ENCODE measurements at places on chromosomes 13 and 19.
A peak's percentile ranks its signal among the peaks of the same experiment; 100 is the strongest.

- no peak for DNase-seq
These were observed 3.8 kb downstream of the MZF1 start for GRCh38 chr19:58569191-58569942.

DNA sequence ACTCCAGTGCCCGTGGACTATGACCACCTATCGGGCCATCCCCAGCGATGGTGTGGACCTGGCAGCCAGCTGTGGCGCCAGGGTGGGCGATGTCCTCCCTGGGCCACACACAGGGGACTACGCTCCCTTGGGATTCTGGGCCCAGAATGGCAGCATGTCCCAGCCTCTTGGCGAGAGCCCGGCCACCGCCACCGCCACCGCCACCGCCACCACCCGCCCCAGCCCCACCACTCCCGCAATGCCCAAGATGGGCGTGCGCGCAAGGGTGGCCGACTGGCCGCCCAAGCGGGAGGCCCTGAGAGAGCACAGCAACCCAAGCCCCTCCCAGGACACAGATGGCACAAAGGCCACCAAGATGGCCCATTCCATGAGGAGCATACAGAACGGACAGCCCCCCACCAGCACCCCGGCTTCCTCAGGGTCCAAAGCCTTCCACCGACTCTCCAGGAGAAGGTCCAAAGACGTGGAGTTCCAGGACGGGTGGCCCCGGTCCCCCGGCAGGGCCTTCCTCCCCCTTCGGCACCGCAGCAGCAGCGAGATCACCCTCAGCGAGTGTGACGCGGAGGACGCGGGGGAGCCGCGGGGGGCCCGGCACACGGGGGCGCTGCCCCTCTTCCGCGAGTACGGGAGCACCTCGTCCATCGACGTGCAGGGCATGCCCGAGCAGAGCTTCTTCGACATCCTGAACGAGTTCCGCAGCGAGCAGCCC lies 142.3 kb downstream of the DPF1 start:
- DNase-seq: no peak

DNA sequence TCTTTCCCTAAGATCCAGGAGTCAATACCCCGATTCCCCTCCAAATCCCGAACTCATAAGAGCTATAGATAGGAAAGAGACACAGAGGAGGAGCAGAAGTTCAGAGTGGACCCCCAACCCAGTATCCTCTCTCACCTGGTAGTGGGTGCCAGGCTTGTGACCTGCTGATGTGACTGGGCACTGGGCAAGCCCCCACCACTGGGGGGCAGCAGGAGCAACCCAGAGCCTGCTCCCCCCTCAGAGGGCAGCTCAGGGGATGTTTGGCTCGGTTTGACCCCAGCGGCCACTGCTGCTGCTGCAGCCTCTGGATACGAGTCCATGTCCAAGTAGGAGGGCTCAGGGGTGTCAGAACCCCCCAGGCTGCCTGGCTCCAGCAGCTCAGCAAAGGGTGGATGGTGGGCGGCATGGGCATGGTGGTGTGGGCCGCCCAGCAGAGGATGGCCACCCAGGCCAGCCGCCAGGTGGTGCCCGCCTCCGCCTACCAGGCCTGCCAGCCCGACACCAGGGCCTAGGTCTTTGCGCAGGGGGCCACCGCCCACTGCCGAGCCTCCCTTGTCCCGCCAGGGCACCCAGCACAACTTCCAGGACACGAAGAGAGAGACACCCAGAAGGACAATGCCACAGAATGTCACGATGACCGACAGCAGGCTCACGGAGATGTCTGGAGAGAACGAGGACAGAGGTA lies 7.4 kb downstream of the SYT3 start:
- DNase-seq: no peak

DNA sequence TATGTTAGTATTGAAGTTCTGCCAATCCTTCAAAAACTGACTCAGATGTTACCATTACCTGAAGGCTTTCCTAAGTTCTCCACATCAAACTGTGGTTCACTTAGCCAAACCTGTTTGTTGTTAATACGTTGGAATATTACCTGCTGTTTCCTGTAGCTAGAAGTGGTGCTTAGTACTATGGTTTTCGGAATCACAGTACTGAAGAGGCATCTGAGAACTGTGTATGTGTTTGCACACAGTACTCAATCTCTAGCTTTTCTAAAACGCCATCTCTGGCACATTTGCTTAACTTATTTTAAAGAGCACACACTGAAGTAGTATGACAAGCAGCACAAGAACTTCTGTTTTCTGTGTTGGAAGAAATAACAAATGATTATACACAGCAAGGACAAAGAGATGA lies 248.2 kb downstream of the SHISA2 start:
- peak; percentile 27 for DNase-seq

- no peak for DNase-seq
These were observed 691.1 kb downstream of the UQCRFS1 start for GRCh38 chr19:28521614-28522544.

GRCh38 chr19:23522431-23522830 lies 127.2 kb upstream of the ZNF91 start:
- DNase-seq: no peak

GRCh38 chr13:38670627-38671026 lies 16.2 kb upstream of the FREM2 start:
- no peak for DNase-seq

DNA sequence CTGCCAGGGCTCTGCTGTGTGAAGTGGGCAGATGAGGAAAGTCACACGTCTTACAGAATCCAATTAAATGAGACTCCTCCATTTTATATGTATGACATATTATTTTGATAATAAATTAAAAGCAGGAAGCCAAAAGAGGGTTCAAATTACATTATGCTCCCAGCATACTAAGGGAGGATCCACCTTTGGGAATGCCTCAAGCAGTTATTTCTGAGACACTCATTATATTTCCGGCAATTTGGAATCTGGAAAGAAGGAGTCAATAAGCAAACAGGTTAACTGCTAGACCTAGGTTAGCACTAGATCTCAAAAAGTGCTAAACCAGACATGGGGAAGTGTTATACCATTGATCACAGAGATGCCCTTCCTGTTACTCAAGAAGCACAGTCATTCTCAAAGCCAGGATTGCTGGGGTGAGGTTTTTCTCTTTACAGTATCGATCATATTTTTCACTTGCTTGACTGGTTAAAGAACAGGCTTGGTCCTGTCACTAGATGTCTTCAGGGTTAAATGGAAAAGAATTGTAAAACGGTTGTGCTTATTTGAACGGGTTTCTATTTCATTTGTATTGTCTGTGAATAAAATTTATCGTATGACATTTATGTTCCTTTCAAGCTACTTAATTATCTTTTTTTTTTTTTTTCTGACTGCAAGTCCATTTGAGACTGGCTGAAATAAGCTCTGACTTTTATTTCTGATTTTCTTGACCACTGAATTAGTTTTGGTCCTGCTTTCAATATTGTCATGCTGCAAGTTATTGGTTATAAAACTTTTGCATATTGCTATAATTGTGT lies 523.2 kb downstream of the KLF12 start:
- no peak for DNase-seq

DNA sequence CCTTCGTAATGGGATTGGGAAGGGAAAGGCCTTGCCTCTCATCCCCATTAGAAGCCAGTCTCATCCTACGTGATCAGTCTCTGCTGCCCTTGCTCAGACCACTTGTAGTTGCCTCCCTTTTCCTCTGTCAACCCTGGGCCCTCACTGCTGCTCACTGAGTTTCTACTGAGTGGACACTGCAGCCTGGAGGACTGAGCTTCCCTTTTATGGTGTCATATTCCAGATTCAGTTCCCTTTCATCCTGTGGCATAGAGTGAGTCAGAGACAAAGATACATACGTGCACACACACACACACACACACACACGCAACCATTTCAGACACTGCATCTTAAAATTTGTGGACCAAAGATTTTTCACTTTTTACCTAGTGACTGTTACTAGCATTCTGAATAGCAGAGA lies 56.6 kb downstream of the COG3 start:
- no peak for DNase-seq

DNA sequence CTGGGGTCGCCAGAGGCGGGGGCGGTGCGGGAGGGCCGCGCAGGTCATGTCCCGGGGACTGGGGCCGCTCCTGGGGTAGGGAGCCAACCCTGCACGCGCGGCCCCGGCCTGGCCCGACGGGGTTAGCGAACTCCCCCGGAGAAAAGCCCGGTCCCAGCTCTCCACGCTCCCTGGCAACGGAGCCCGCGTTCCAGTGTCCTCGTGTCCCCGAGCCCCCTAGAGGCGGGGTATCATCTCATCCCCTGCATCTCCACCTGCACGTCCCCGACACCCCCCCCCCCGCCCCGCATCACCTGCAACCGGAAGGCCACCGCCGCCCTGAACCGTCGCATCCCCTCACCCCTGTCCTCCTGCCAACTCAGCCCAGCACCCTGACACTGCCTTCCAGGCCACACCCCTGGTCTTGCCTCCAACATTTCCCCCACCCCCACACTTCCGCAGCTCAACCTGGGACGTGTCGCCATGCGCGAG lies 2.7 kb downstream of the WDR88 start:
- no peak for DNase-seq

DNA sequence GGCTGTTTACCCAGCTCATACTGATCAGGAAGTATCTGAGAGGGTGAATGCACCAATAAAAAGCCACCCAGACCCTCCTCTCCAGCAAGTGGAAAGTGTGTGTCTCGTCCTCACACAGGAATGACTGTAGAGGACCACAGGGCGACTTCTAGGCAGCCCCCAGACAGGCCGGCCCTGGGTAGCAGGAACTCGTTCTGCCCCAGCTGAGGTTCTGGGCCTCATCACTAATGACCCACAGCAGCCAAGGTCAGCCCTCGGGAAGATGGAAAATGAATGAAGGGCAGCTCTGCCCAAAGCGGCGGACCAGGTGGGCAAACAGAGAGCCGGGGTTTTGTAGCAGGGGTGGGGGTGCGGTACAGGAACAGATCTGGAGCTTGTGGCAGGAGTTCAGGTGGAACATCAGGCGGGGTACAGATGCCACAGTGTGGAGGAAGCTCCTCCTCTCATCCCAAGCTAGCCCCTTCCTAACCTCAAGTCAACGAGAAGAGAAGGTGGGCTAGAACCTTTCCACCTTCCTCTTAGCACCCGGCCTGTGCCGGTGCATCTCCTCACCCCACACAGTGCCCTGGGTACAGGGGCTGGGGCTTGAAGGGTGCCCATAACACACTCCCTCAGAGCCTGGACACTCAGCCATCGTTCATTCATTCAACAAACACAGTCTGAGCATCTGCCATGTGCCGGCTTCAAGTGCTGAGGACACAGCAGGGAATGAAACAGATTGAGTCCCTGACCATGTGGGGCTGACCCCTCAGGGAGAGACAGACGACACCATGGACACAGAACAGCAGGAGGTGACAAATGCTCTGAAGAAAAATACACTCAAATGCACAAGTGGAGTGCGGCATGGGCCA lies 36.2 kb downstream of the RFX2 start:
- DNase-seq: no peak

DNA sequence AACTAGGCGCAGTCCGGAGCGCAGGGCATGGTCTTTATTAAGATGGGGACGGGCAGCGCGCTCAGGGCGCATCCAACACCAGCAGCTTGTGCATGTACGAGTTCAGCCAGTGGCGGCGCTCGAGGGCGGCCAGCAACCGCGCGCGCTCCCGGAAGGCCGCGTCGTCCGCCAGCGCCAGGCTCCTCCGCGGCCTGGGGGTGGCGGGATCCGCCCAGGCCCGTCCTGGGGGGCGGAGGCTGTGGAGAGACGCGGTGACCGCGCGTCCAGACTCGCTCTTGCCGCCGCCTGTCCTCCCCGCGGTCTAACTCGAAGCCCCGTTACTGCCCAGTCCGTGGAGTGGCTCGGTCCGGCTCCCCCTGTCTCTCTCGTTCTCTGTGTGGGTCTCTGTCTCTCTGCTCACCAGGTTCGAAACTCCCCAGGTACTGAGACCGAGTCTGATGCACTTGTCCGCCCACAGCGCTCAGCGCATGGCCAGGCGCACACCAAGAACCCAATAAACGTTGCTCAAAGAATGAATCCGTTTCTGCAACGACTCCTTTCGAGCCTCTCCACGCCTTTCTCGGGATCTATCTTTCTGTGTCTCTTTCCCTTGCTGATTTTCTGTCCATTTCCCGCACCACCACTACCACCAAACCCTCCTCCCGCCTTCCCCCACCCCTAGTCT lies 702 bp downstream of the PTH2 start:
- DNase-seq: peak; percentile 52

DNA sequence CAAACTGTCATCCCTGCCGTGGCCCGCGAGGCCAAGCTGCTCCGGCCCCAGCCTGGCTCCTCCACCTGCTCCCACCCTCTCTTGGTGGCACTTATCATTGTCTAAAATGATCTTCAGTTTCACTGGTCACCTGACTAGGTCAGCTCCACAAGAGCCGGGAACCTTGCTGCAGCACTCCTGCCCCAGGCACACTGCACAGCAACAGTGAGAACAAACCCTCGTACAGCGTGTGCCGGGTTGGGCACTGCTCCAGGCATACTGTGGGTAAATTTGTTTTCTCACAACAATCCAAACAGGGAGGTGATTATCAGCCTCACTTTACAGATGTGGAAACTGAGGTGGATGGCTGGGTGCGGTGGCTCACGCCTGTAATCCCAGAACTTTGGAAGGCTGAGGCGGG lies 8.9 kb downstream of the DEDD2 start:
- DNase-seq: no peak

GRCh38 chr13:20340759-20341171 lies 108.6 kb upstream of the GJB6 start:
- DNase-seq: no peak

DNA sequence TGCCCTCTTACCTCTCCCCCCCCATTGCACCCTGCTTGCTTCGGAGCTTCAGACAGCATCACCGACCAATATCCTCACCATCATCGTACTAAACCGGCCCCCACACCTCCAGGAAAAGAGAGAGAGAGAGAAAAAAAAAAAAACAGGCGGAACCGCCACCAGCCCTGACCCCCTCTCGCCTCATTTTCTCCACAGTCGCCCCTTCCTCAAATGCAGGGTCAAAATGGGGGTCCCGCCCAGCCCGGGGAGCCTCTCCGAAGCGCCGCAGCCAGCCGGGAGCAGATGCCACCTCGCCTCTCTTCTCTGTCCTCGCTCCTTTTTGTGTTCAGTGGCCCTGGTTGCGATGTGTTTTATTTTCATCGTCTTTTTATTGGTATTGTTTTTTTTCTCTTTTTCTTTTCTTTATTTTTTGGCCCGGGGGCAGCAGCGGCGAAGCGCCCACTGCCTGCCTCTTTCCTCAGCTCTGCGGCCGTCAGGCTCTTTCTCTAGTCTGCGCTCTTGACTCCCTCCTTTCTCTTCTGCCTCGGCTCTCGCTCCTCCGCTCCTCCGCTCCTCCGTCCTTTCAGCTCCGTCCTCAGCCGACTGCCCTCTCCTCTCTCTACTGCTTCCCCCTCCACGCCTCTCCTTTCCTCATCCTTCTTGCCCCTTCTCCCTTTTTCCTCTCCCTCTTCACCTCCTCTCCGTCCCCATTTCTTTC lies 41.4 kb downstream of the DEDD2 start:
- DNase-seq: no peak

- peak; percentile 46 for DNase-seq
These were observed 74.6 kb upstream of the NPAS1 start for GRCh38 chr19:46944918-46945628.

- no peak for DNase-seq
These were observed 52.5 kb upstream of the ZNF728 start for GRCh38 chr19:23055501-23055900.

- DNase-seq: no peak
These were observed 13.2 kb downstream of the ADGRE3 start for GRCh38 chr19:14661372-14661924.
